Hepatocyte (in vitro differentiated cells): ENCODE measurements at places on chromosomes 7 and 10. TPM values are rescaled to one million over a fixed set of nuclear protein-coding genes. Genes with fewer than 3 reads are reported as not detected.

SLC26A3 gene
- total RNA-seq: 14.2 and 18.1 TPM in 2 replicates

SPDYE2 gene
- not detected in 2 replicates for total RNA-seq

NAT16 gene
- total RNA-seq: not detected in 2 replicates

SAP25 gene
- not detected in 2 replicates for total RNA-seq

APBB1IP gene
- total RNA-seq: 1.1 and 1.6 TPM in 2 replicates

DENND10 gene
- 94.7 and 106 TPM in 2 replicates for total RNA-seq

CCDC3 gene
- 10.5 and 13.6 TPM in 2 replicates for total RNA-seq

KIF20B gene
- 6.5 and 6.9 TPM in 2 replicates for total RNA-seq

GBX1 gene
- not detected in 2 replicates for total RNA-seq

HYAL4 gene
- total RNA-seq: 0.07 TPM in 1 of 2 replicates, not detected in the other

SLC13A1 gene
- 0.07 and 0.28 TPM in 2 replicates for total RNA-seq

SFRP4 gene
- 1.1 and 1.8 TPM in 2 replicates for total RNA-seq

NEURL1 gene
- total RNA-seq: 3.6 and 4.6 TPM in 2 replicates

RNF148 gene
- 2.2 and 3.8 TPM in 2 replicates for total RNA-seq

EVX1 gene
- 1.1 and 1.6 TPM in 2 replicates for total RNA-seq

GHRHR gene
- total RNA-seq: 12.2 TPM in 1 of 2 replicates, not detected in the other

ANKRD30A gene
- total RNA-seq: not detected in 2 replicates

PRKCQ gene
- 0.43 and 0.76 TPM in 2 replicates for total RNA-seq

SHTN1 gene
- 23.2 and 27.7 TPM in 2 replicates for total RNA-seq
